Activated CD8-positive, alpha-beta memory T cell treated with anti-CD3 and anti-CD28 coated beads for 1 hour (primary cell): ENCODE measurements at places on chromosomes 2 and 18.
A peak's percentile ranks its signal among the peaks of the same experiment; 100 is the strongest.

GRCh38 chr2:128552806-128553551, 234.3 kb upstream of the HS6ST1 start:
- DNase-seq: no peak

- no peak for DNase-seq
Observed at GRCh38 chr18:55095584-55095983, 136.3 kb upstream of the CCDC68 start.

DNA sequence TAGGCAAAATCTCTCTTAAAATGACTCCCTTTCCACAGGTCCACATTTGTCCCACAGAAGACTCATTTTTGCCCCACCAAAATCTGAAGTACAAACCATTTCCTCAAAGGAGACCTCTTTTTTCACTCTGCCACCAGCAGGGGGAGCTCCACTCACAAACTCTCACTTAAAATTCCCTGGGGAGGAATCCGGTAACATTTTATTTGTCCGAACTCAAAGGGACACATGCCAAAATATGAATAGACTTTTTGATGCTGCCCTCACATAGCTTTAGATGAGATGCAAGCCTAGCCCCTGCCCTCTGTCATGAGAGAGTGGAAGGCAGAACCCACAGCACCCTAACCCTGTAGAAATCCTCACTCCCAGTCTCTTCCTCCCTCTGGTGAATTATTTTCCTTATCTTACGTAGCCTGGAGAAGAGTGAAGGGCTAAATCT, 57.1 kb downstream of the RMDN2 start:
- DNase-seq: peak; percentile 41

- no peak for DNase-seq
Observed at GRCh38 chr2:180787330-180787729, 193.1 kb upstream of the UBE2E3 start.

GRCh38 chr2:47038656-47039488, 116.2 kb downstream of the STPG4 start:
- no peak for DNase-seq

DNA sequence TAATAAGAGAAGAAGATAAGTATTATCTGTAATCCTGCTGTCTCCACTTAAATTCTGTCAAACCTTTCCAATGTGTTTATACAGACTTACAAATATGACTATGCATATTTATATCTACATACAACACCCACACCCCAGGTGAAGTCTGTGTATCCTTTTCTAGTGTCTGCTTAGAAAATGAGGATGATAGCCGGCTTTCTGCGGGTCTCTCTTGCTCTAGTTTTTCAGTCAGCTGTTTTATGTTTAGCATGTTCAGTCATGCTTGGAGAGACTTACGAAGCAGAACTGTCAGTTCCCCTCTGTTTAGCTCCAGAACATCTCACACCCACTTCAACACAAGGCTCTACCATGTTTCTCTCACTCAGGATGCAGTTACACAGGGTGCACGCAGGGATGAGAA, 137.3 kb upstream of the NFATC1 start:
- no peak for DNase-seq
